HL-60 (cell line): ENCODE measurements at places on chromosomes 6 and 20.

DNA sequence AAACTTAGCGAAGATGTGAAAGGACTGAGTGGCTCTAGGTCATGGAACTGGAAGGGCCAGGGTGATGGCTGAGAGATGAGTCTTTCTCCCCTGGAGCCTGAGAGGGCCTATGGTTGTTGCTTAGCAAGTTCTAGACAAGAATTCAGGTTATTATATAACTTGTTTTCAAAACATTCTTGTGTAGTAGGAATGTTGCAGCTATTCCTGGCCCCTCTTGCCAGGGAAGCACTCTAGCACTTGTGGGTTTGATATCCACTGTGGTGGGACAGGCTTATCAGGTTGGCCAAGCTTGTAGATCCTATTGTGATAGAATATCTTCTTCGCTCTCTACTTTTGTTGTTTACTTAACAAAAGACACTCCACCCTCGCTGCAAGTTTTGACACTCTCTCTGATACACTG, 211.8 kb upstream of the CITED2 start:
- DNase-seq, result no peak

- no peak for DNase-seq
Observed at GRCh38 chr6:64023693-64024092, 388.1 kb downstream of the PHF3 start.

- no peak for DNase-seq
Observed at GRCh38 chr6:47283993-47284392, 25.7 kb downstream of the TNFRSF21 start.

- DNase-seq, result no peak
Observed at GRCh38 chr20:44296011-44296410, 15.0 kb downstream of the FITM2 start.

DNA sequence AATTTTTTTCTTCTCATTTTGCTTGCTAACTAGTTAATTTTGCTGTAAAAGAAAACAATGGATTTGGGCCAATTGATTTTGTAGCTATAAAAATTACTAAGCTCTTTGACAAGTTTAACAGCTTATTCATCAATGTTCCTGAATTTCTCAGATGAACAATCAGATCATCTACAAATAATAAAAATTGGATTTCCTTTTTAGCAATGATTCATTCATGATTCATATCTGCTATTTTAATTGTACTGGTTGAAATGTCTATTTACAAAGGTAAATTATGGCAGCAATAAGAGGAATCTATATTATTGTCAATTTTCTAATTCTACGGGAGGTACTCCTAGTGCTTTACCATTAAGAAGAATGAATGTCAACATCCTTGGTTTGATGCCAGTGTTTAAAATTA, 178.8 kb upstream of the BTBD3 start:
- DNase-seq, result no peak

- no peak for DNase-seq
Observed at GRCh38 chr20:25061821-25062530, 4.0 kb upstream of the ACSS1 start.

- DNase-seq, result no peak
Observed at GRCh38 chr6:32073101-32073500, 34.9 kb downstream of the CYP21A2 start.
